NCI-H1105 treated with DMSO at 0.1 percent for 48 hours (cell line): ENCODE measurements at places on chromosomes 2 and 18.

DNA sequence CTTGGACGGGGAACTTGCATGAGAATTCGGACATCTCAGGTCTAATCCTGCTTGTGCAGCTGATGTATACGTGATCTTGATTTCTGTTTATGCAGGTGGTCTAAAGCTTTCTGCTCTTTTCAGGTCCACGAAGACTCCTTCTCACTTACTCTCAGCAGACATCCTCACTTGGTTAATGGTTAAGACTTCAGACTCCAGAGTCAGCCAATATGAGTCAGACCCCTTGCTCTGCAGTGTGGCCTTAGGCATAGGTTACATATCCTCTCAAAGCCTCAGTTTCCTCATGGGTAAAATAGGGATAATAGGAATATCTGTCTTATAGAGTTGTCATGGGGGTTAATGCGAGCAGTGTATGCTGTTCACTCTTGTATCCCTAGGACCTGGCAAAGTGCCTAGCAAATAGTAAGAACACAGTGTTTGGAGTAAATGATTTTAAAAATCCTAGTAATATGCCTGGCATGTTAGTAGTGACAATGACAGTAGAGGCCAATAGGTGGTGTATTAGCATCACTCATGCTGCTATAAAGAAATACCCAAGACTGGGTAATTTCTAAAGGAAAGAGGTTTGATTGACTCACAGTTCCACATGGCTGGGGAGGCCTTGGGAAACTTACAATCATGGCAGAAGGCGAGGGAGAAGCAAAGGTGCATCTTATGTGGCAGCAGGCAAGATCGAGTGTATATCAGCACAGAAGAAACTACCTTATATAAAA is 42.3 kb downstream of the XRCC5 start:
- no peak for DNase-seq

- no peak for DNase-seq
Observed at GRCh38 chr18:13267431-13267873, 48.9 kb downstream of the LDLRAD4 start.

GRCh38 chr2:10810202-10811161 is 2.1 kb downstream of the PDIA6 start:
- no peak for DNase-seq

DNA sequence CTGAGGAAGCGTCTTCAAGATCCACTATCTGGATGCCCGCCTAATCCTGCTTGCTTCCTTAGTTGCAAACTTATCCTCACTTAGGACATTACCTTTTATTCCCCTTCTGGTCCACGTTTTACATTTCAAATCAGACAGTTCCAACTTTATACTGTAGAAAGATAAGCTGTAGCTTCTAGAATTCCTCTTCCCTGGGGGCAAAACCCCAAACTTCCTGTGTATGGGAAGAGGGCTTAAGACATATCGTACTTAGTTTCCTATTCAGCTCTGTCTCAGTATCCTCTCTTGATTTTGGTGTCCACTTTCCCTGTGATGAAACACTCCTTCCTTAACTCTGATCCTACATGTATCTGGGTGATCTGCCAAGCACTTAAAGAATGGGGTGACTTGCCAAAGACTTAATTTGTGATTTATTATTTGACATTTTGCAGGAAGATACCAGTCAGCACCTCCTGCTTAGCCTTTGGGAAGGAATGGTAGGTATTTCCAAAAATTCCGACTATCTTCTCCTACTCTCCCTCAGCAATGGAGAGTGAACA is 245.2 kb downstream of the CDCA7 start:
- no peak for DNase-seq
